ENCODE measurements at places on chromosomes 6 and 20.
A peak's percentile ranks its signal among the peaks of the same experiment; 100 is the strongest.

- no peak for DNase-seq
Observed at GRCh38 chr20:31488115-31488514, 13.0 kb downstream of the REM1 start.

- no peak for DNase-seq
Observed at GRCh38 chr20:21228511-21228910, 74.6 kb upstream of the XRN2 start.

GRCh38 chr20:24653306-24653705 lies 183.9 kb downstream of the SYNDIG1 start:
- DNase-seq: no peak

- DNase-seq: no peak
Observed at GRCh38 chr20:50286174-50286511, 95.5 kb downstream of the CEBPB start.

DNA sequence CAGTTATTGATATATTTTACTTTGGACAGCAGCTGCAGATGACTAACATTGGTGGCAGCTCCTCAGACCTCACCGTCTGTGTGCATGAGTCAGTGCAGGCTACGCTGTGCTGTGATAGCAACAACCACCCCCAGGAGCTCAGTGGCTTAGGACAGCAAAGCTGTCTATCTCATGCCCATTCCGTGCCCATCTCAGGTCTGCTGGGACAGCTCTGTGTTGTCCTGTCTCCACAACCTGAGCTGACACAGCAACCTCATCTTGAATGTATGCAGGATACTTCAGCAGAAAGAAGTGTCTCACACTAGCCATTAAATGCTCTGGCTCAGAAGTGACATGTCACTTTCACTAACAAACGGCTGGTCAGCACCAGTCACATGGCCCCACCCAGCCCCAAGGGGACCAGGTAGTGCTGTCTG lies 47.7 kb downstream of the BANF2 start:
- no peak for DNase-seq

DNA sequence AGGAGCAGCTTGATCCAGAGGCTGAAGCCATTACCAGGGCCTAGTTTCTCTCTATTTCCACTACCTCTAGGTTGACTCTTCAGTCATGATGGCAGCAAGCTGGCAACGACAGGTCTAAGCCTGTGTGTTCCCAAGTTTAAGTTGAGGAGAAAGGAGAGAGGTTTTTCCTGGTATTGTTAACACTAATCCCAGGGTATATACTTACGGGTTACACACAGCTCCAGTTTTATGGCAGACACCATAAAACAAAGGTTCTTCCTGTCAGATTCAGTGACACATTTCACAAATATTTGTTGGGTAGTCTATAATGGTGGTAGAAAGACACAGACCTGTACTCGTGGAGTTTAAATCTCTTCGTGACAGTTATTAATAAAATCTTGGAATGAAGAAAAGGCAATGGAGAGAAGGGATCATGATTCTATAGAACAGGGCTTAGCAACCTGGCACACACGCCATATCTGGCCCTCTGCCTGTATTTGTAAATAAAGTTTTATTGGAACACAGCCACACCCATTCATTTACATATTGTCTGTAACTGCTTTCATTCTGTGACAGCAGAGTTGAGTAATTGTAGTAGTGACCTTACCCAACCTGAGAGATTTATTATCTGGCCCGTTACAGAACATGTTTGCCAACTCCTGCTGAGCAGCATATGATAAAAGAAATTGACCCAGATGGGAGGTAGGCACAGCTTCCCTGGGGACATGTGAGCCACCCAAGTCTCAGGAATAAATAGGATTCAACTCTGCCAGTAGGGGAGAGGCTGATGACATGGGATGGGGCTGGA lies 323.3 kb downstream of the CDH4 start:
- DNase-seq: no peak

DNA sequence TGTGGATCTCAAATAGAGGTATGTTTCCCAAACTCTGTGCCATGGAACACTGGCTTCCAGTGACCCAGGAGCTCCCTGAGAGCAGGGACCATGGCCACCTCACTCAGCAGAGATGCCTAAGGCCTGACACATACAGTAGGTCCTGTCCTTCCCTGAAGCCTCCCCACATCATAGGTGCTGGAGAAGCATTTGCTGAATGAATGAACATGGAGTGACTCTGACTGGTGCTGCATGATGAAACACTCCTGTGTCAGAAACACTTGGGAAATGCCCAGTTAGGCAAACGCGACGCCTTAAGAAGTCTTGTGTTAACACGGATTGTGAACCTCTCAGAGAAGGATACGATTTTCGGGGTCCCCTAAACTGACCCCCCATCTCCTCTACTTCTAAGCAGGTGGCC lies 14.3 kb downstream of the SLA2 start:
- no peak for DNase-seq

GRCh38 chr6:119891644-119892043 lies 542.1 kb upstream of the MAN1A1 start:
- DNase-seq: no peak

- DNase-seq: no peak
Observed at GRCh38 chr6:141521440-141521839, 611.3 kb upstream of the GJE1 start.

GRCh38 chr6:125831659-125832058 lies 40.9 kb downstream of the NCOA7 start:
- DNase-seq: no peak

DNA sequence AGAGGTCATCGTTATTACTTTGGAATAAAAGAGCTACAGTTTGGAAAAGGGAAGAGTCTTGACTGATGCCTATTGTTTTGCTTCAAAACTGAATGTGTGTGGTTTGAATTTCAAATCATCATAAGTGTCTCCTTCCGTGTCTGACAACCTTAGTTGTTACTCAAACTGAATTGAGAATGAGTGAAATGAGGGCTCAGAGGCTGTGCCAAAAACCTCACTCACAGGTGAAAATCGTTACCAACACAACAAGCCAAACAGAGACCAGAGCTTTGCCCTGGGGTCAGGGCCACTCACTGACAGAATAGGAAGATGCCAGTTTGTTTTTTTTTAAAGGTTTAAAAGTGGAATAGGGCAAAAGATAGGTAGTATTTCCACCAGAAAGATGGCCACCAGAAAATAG lies 15.2 kb upstream of the SIRT5 start:
- DNase-seq: no peak

DNA sequence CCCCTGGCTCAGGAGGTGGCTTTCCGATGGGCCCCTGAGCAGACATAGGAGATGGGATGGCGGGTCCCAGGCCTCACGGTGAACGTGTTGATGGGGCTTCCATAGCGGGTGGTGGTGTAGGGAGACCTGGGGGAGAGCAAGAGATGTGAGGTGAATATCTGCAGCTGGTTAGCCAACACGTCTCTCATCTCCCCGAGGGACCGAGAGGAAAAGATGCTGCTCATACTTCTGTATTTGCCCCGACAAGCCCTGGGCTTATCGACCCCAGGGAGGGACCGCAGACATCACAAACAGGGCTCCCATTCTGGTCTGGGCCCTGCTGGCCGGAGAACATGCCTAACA lies 38.7 kb downstream of the C6orf132 start:
- no peak for DNase-seq

DNA sequence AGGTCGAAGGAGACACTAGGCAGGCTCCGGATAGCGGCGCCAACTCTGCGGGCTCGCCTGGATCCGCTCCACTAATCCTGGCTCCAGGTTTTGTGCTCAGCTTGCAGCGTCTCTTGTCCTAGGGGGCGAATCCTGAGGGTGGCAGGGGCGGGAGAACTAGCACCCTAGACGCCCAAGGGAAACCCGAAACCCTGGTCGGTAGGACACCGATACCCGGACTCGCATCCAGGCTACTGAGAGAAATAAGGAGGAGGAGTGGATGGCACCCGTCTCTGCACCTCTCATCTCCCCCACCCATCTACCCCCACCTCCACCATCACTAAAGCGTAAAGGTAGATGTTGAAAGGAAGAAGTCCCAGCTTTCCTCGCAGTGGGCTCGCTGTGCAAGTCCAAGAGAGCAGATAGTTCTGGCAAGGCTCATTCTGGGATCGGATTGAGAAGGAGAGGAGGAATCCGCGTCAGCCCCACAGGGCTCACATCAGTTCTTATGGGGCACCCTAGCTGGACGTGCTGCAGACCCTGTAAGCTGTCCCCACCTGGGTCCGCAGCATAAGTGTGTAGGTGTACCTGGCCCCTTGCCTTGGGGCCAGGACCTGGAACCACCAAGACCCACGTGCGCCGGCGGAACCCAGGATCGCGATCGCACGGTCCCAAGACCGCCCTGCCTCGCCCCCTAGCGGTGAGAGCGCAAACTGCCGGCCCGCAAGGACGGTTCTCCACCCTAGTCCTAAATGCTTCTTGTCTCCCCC lies 6.9 kb downstream of the SLC32A1 start:
- DNase-seq: peak; percentile 94

GRCh38 chr6:56814802-56815201 lies 140.1 kb upstream of the BEND6 start:
- DNase-seq: no peak

DNA sequence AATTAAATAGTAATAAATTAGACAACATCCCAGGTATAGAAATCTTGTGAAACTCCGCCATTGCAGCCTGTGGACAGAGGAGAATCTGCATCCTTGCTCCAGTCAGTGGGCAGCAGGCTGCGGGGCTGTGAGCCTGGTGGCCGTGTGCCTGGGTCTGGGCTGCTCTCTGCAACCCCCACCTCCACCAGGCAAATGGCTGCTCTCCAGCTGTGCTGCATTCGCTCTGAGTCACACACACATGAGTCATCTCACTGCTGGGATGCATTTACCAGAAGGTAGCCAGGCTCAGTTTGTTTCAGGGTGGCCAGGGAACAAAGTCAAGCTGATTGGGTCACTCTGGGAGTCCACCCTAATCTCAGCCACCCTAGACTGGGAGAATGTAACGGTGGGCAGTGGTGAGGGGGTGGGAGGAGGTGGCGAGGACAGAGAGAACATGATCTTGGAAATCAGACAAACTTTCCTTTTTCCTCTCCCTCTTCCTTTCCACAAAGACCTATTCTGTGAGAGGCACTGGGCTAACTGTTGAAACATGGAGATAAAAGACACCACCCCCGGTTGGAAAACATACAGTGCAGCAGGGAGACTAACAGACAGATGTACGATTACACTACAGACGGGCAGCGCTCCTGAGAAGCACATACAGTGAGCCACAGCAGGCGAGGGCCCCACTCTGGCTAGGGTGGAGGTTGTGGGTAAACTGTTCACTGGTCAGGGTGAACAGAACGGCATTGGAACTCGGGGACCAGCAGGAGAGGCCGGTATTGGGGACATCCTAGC lies 59.2 kb downstream of the TRAM2 start:
- DNase-seq: peak; percentile 59

- DNase-seq: no peak
Observed at GRCh38 chr20:10498200-10498599, 63.1 kb downstream of the SLX4IP start.

DNA sequence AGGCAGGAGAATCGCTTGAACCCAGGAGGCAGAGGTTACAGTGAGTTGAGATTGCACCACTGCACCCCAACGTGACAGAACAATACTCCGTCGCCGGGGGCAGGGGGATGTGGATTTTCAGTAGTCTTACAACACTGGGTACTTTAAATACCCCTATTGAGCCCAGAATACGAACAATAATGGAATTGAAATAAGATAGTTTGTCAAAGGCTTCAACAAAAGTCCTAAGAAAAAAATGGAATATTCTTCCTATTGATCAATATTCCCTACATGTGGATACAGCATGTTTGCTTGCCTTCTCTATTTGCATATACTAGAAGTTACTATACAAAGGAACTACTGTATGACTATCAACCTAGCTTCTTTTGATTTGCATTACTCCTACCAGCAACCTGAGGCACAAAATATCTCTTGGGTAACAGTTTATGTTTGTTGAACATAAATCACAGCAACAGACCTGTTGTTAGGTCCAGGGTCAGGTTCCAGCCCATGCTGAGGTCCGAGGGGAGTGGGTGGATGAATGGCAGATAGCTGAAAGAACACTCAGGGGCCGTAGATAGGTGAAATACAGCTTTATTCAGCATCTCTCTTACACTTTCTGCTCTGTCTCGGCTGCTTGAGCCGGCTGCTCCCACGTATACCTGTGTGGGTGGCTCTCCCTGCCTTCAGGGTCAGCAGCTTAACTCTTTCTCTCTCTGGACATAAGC lies 23.8 kb downstream of the MAN1A1 start:
- no peak for DNase-seq

DNA sequence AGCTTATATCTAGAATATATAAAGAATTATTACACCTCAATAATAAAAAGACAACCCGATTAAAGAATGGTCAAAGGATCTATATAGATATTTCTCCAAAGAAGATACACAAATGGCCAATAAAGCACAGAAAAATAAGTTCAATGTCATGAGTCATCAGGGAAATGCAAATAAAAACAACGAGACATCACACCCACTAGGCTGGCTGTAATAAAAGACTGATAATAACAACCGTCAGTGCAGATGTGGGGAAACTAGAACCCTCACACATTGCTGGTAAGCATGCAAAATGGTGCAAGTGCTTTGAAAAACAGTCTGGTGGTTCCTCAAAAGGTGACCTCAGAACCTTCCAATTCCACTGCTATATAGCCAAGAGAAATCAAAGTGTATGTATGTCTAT lies 33.0 kb downstream of the TBX18 start:
- no peak for DNase-seq

DNA sequence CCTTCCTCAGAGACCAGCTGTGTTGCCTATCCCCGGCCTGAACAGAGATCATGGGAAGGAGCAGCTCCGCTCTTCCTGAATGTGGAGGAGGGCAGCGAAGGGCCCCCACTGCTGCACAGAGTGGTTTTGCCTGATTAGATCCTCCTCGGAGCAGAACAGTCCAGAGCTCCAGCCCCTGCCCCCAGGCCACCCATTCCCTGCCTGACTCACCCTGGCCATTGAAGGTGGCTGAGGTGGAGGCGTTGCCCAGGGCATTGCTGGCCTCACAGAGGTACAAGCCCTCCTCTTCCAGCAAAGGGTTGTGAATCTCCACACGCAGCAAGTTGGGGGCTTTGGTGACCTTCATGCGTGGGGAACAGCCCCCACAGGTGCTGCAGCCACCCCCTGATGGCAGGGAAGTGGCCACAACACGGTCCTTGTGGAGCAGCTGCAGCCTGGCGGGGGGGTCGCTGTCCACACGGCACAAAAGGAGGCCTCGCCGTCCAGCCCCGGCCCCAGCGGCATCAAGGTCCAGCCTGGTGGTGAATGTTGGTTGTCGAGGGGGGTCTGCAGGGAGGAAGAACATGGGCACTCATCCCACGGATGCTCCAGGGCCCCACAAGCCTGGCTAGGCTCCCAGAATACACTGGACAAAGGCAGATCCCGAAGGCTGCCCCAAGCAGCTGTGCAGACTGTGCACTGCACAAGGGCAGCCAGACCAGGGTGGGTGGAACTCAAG lies 14.7 kb downstream of the SIGLEC1 start:
- DNase-seq: no peak

GRCh38 chr6:163281634-163282033 lies 132.9 kb upstream of the QKI start:
- no peak for DNase-seq

- no peak for DNase-seq
Observed at GRCh38 chr20:9140162-9140760, 71.4 kb downstream of the PLCB4 start.

GRCh38 chr20:62163986-62164762 lies 18.7 kb upstream of the MTG2 start:
- no peak for DNase-seq

All from stimulated activated CD8-positive, alpha-beta memory T cell treated with anti-CD3 and anti-CD28 coated beads, Interleukin-4, amount 100 ng/mL, for 48 hours (primary cell).